ENCODE measurements at places on chromosomes 16 and 17.

GRCh38 chr17:2390199-2390836, 10.5 kb downstream of the MNT start:
- DNase-seq, result no peak

DNA sequence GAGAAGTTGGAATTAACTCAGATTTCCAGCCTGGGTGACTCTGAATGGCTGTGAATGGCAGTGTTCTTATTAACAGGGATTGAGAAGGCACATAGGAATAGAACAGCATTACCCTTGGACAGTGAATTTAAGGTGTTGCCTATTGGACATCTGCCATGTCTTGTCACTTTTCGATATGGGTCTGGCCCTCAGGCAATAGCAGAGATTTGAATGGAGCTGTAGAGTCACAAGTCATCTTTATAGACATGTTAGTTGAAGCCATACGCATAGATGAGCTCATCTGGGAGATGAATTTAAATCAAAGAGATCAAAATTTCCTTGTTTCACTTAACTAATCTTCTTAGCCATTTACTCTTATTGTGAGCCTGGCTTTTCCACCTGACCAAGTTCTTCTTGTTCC, 14.9 kb upstream of the DHRS11 start:
- DNase-seq, result no peak

GRCh38 chr17:73013301-73013700, 79.2 kb downstream of the SLC39A11 start:
- DNase-seq, result no peak

DNA sequence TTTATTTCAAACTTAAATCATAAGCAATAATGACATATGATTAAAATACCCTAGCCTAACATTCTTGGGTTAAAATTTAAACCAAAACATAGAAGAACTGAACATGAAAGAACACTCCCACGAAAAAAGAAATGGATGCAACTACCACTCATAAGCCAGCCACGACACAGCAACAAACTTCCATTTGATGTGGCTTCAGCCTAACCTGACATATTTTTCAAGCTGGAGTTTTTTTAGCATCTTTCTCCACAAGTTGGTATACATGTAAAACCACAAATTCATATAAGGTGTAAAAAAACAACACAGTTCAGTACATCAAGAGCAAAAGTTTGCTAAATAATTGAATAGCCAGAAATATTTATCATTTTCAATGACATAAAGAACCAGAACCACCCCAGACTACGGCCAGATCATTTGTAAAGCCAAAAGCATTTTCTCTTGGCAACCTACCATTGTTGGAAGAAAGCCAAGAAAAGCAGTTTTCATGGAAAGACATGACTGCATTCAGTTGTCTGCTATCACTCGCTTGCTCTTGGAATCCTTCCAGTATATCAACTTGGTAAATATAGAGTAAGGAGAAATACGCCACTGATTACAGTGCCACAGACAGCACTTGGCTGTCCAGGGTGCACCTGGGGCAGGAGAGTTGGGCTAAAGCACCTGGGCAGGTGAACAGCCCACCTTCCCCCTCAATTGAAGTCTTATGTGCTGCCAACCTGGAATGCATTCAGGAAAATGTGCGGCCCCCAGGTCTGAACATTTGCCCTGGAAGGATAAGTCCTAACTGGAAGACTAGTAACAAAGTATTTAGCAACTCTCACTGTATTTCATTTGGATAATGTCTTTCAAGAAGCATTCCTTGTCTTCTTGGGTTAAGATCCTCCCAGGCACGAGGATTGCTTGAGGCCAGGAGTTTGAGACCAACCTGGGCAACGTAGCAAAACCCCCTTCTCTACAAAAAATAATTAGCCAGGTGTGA, 60.5 kb downstream of the CREBBP start:
- DNase-seq, result no peak

DNA sequence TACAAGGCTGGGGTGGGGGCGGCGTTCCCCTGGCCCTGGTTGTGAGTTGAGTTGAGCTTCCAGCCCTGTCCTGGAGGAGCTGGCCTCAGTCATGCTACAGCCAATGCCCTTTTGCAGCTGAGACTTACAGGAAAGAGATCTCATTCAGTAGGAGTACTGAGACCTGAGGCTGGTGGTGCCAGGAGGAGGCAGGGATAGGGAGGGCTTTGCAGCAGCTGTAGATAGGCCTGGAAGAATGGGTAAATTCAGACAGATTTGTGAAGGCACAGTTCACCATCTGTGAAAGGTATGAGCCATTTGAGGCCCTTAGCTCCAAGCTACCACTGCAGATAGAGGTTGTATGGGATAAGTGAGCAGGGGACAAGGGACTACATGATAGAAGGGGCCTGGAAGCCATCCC, 5.6 kb downstream of the STX4 start:
- no peak for DNase-seq

GRCh38 chr17:59434429-59434828, 103.0 kb downstream of the YPEL2 start:
- DNase-seq, result no peak

DNA sequence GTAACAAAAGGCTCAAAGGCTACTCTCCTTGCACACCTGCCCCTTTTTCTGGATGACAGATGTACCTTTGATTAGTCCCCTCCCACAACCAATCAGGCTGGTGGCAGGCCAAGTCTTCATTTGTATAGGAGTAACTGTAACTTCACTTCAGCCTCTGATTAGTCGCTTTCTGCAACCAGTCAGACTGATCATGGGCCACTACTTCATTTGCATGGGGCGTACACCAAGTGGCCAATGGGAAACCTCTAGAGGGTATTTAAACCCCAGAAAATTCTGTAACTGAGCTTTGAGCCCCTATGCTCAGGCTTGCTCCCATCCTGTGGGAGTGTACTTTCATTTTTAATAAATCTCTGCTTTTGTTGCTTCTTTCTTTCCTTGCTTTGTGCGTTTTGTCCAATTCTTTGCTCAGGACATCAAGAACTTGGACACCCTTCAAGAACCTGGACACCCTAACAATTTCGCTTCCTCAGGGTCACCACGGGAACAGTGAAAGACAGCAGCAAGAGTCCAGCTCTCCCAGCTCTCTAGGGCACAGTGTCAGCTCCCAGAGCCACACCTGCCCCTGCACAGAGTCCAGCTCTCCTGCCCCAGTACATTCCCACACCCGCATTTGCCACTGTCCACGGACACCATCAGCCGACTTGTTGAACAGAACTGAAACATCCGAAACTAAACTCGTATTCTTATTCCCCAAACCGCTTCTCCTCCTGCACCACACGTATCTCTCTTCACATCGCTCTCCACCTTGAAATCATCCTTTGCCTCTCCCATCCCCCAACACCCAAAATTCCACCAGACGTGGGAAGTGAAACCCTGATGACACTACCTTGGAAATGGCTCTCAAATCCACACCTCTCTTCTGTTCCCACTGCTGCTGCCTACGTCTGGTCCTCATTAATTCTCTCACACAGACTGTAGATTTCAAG, 53.4 kb downstream of the ABCC12 start:
- no peak for DNase-seq

GRCh38 chr17:10198509-10199249, at the start of gene GAS7:
GAS7 (minus strand) TSS chr17:10198606.
- peak; percentile 71 for DNase-seq

GRCh38 chr17:60311186-60311585, 80.7 kb downstream of the USP32 start:
- no peak for DNase-seq

GRCh38 chr17:76370261-76370993, 14.0 kb upstream of the SPHK1 start:
- no peak for DNase-seq

- no peak for DNase-seq
Measured at GRCh38 chr16:10206215-10206614, 24.0 kb upstream of the GRIN2A start.
